ENCODE measurements at places on chromosomes 12 and 14.

GRCh38 chr14:58961045-58961731 is 227.3 kb upstream of the DAAM1 start:
- DNase-seq = no peak

DNA sequence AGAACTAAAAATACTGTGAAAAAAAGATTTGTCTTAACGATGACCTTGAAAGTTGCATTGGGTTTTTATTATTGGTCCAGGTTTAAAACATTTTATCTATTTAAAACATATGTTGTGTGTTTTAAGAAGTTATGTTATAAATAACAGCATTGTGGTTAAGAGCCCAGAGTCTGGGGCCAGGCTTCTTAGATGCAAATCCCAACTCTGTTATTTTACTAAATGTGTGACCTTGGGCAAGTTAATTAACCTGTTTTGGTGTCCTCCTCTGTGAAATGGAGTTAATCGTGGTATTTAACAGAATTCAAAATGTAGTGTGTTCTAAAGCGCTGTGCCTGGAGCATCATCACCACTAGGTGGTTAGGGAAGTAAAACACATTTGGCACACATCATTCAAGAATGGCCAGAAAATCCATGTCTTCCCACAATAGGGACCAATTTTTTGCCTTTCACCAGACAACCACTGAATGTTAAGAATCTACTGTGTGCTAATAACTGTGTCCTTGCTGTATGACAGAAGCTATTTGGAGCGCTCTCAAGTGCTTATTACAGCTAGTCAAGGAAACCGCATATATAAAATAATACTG is 133.3 kb downstream of the MON2 start:
- DNase-seq = no peak

- DNase-seq = no peak
Measured at GRCh38 chr14:46887144-46887543, 235.6 kb upstream of the RPL10L start.

- DNase-seq = no peak
Measured at GRCh38 chr12:74317741-74318140, 219.9 kb upstream of the ATXN7L3B start.

- DNase-seq = no peak
Measured at GRCh38 chr12:51522696-51523095, 68.3 kb upstream of the SCN8A start.

DNA sequence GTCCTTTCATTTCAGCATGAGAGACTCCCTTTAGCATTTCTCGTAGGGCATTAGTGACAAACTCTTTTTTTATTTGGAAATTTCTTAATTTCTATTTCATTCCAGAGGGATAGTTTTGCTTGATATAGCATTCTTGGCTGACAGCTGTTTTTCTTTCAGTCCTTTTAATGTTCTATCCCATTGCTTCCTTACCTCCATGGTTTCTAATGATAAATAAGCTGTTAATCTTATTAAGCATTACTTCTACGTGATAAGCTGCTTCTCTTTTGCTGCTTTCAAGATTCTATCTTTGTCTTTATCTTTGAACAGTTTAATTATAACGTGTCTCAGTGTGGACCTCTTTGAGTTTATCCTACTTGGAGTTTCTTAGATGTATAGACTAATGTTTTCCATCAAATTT is 11.6 kb upstream of the TMEM63C start:
- DNase-seq = no peak

- DNase-seq = no peak
Measured at GRCh38 chr12:121766290-121767039, 27.0 kb downstream of the RHOF start.

DNA sequence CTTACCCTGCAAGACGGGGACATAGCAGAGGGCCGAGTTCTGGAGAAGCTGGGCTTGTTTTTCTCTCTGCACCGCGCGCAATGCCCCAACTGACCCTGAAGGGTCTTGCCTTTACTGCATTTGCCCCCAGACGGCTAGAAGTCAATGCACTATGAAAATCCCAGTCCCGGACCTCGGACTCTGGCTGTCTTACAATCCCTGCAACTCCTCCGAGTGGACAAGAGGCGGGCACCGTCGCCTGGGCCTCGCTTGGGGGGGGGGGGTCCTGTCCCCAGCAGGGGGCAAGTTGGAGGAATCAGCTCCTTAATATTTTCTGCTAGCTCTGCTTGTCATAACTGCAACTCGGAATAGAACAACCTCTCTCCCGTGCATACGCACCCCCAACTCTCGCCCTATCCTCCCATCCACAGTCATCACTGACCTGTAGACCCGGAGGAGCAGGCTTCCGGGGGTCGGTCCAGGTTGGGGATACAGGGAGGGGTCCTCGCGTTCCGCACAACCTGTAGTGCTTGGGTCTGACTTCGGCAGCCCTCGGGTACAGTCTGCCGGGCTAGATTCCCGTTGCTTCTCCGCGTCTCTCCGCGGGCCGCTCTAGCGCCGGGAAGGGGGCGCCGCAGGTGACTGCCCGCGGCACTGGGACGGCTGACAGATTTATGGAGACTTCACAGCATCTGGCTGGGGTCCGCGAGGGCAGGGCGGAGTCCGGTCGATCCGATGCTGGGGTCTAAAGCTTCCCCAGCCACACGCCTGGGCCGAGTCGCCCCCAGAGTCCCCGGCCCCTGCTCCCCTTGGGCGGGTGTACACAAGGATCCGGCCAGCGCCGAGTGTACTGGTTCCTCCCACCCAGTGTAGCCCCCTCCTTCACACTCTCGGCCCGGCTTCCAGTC is 3.3 kb upstream of the PAX9 start:
- no peak for DNase-seq

GRCh38 chr12:51323317-51323960 is 535 bp downstream of the BIN2 start:
- no peak for DNase-seq
